Endodermal cell (in vitro differentiated cells): ENCODE measurements at places on chromosomes 12 and 14. TPM values are rescaled to one million over a fixed set of nuclear protein-coding genes. Genes with fewer than 3 reads are reported as not detected.

The SUPT16H gene
- 147 and 149 TPM in 2 replicates for total RNA-seq

DNA sequence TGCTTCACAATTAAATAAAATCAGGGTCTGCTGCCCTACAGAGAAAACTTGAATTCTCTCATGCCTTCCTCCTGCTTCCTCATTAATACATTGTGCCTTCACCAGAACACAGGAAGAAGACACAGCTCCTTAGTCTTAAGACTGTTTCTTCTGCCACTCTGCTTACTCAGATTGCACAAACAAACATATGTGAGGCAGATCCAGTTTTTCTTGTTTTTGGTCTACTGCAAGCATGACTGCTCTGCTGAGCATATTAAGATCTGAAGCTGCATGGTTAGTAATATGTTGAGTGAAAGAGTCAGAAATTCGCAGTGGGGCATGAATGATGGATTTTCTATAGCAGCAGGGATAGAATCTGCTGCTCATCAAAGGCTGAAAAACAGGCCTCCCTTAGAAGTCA is 321.1 kb upstream of the STXBP6 start:
- no peaks in the 10 kb centered on the region for H3K4me1 ChIP-seq
- no peaks in the 10 kb centered on the region for H3K27me3 ChIP-seq
- H3K27ac ChIP-seq: no peak overlapping the region
- H3K4me3 ChIP-seq: no peak overlapping the region
- H3K36me3 ChIP-seq: no peaks in the 10 kb centered on the region
- DNase-seq: no peak

The MED6 gene
- 49.1 to 52.5 TPM (median 51.6 TPM) in 3 replicates for total RNA-seq

GRCh38 chr14:63076488-63076887 is 31.2 kb upstream of the KCNH5 start:
- DNase-seq: no peak
- H3K36me3 ChIP-seq: no peaks in the 10 kb centered on the region
- H3K4me3 ChIP-seq: no peak overlapping the region
- no peaks in the 10 kb centered on the region for H3K4me1 ChIP-seq

DNA sequence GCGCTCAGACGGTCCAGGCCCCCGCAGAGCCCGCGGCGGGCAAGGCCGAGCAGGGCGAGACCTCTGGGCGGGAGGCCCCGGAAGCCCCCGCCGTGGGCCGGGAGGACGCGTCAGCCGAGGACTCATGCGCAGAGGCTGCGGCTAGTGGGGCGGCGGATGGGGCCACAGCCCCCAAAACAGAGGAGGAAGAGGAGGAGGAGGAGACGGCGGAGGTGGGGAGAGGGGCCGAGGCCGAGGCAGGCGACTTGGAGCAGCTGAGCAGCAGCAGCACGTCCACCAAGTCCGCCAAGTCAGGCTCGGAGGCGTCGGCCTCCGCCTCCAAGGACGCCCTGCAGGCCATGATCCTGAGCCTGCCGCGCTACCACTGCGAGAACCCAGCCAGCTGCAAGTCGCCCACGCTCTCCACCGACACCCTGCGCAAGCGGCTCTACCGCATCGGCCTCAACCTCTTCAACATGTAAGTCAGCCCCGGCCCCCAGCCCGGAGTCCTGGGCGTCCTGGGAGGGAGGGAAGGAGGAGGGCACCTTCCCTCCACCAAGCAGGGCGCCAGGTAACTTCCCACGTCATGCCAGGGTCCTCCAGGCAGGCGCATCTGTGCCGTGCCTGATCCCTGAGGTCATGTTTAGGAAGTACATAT is 72.4 kb downstream of the IQSEC3 start:
- H3K27me3 ChIP-seq: peaks cover 11% of the 10 kb centered on the region
- DNase-seq: peak; percentile 87
- no peak overlapping the region for H3K4me3 ChIP-seq
- H3K4me1 ChIP-seq: no peaks in the 10 kb centered on the region
- H3K36me3 ChIP-seq: no peaks in the 10 kb centered on the region
- H3K27ac ChIP-seq: no peak overlapping the region

The SRGAP1 gene
- 8.5 and 10.6 TPM in 2 replicates for total RNA-seq

The AQP5 gene
- 0.62 and 0.90 TPM in 2 replicates for total RNA-seq

- no peaks in the 10 kb centered on the region for H3K36me3 ChIP-seq
- no peaks in the 10 kb centered on the region for H3K4me1 ChIP-seq
- DNase-seq: peak; percentile 94
- H3K4me3 ChIP-seq: peak overlapping the region; percentile 80
- no peak overlapping the region for H3K27ac ChIP-seq
- peaks cover 98% of the 10 kb centered on the region for H3K27me3 ChIP-seq
Measured at GRCh38 chr12:53738406-53739213, 11.4 kb upstream of the CALCOCO1 start.

The KRT72 gene
- not detected in 3 replicates for total RNA-seq

DNA sequence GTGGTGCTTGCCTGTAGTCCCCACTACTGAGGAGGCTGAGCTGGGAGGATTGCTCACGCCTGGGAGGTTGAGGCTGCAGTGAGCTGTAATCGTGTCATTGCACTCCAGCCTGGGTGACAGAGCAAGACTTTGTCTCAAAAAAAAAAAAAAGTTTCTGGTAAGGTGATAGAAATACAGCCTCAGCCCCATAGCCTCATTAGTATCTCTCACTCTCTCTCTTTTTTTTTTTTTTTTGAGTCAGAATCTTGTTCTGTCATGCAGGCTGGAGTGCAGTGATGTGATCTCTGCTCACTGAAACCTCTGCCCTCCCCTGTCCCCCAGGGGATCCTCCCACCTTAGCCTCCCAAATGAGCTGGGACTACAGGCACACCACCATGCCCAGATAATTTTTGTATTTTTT is 19.2 kb downstream of the MTHFD1 start:
- H3K27me3 ChIP-seq: no peaks in the 10 kb centered on the region
- H3K4me1 ChIP-seq: no peaks in the 10 kb centered on the region
- H3K36me3 ChIP-seq: peaks cover 45% of the 10 kb centered on the region
- H3K4me3 ChIP-seq: no peak overlapping the region

DNA sequence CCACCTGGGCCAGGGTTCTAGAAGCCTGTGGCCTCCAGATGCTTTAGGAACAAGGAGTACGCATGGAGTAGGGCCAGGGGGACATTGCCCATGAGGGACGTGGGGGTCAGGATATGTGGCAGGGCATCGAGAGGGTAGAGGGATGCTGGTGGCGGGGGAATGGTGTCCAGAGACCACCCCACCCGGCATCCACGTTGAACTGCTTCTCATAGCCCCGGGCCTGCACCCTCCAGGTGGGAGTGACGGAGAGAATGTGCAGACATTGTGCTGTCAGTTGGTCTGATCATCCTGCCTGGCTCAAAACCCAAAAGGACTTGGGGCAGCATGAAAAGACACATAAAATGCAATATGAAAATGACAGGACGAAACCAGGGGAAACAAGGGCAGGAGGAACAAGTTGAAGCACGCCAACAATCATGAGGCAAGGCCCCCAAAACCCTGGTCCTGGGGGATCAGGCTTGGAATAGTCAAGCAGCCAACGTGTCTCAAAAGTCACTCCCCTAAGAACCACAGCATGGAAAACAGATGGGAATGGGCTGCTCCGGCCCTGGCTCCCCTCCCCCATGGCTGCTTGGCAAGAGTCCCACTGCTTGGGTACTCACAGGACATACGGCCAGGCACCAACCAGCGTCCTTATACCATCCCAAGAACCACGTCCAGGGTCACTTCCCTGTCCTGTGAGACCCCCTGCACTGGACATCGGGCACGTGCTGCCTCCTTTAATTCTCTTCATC is 117.9 kb downstream of the DICER1 start:
- no peak overlapping the region for H3K27ac ChIP-seq
- no peaks in the 10 kb centered on the region for H3K27me3 ChIP-seq
- H3K4me1 ChIP-seq: peaks cover 2% of the 10 kb centered on the region
- no peaks in the 10 kb centered on the region for H3K36me3 ChIP-seq
- DNase-seq: peak; percentile 22
- no peak overlapping the region for H3K4me3 ChIP-seq

The LHX5 gene
- 0.18 to 0.73 TPM (median 0.29 TPM) in 3 replicates for total RNA-seq

The AICDA gene
- 0.41 TPM in 1 of 2 replicates, not detected in the other for total RNA-seq

DNA sequence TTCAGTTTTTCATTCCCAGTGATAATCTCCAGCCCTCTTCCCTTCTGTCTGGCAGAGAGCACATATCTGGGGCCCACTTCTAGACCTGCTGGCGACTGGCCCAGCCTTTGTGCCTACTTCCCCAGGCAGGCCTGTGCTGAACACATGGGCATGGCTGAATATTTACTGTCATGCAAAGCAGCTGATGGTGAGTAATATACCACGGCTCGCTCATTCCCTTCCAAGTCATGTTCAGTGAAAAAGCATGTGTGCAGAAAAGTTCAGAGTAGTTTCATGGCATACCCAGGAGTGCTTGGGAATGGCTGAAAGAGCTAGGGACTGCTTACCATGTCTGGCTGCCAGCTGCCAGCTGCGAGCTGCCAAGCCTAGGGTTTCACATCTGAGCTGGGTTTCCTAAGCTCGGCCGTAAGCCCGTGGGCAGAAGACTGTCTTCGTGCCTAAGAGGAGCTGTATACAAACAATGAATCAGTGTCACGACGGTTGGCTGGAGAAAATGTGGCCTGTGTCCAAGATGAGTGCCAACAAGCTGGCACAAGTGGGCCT is 179.9 kb upstream of the PELI2 start:
- no peak overlapping the region for H3K4me3 ChIP-seq
- H3K27me3 ChIP-seq: no peaks in the 10 kb centered on the region
- no peaks in the 10 kb centered on the region for H3K4me1 ChIP-seq
- H3K27ac ChIP-seq: no peak overlapping the region
- no peak for DNase-seq

The CALCOCO1 gene
- total RNA-seq: 45.7 and 47.0 TPM in 2 replicates

DNA sequence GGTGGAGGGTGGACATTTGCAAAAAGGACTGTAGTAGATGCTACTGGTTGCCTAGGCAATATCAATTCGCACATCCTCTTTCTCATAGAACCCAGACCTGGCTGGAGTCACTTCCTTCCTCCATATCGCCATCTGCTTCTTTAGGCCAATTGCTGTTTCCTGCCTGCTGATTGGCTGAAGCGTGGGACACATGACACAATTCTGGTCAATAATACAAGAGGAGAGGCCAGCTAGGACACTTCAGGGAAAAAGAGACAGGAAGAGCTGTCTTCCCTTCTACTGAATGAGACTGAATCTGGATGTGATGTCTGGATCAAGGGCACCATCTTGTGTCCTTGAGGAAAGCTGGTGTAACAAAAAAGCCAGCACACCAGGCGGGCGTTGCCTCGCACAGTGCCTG is 53.8 kb downstream of the TRPV4 start:
- DNase-seq: no peak
- no peak overlapping the region for H3K4me3 ChIP-seq
- H3K27ac ChIP-seq: no peak overlapping the region
- no peaks in the 10 kb centered on the region for H3K4me1 ChIP-seq

The TTC6 gene
- total RNA-seq: 8.1 to 9.4 TPM (median 8.6 TPM) in 3 replicates

DNA sequence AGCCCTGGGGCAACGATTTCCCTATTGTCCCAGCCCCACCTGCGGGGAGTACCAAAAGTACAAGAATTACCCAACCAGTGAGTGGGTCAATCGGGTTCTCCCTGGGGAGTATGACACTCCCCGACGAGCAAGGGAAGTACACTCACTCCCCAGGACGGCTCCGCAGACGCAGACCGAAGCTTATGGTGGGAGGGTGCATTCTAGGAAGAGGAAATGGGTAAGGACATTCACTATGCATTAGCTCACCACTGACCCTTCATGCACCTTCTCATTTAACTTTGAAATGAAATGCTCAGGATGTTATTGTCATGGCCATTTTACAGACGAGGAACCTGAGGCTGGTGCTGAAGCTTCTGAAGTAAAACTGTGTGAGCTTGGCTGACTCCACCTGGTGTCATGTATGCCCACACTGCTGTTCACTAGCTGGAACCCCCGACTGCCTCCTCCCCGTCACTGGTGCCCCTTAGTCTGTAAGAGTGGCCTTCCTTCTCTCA is 45.8 kb upstream of the TMED10 start:
- no peaks in the 10 kb centered on the region for H3K36me3 ChIP-seq
- H3K27me3 ChIP-seq: no peaks in the 10 kb centered on the region

The LPAR5 gene
- 0.21 to 0.24 TPM in 2 of 3 replicates, not detected in the other for total RNA-seq

The NPAS3 gene
- 1.2 to 1.6 TPM (median 1.4 TPM) in 3 replicates for total RNA-seq

GRCh38 chr12:57735952-57736740 is 2.4 kb downstream of the AGAP2 start:
- H3K27me3 ChIP-seq: peaks cover 100% of the 10 kb centered on the region
- H3K36me3 ChIP-seq: no peaks in the 10 kb centered on the region
- no peak overlapping the region for H3K27ac ChIP-seq
- H3K4me3 ChIP-seq: peak overlapping the region; percentile 58
- peak; percentile 92 for DNase-seq

- DNase-seq: no peak
- no peak overlapping the region for H3K4me3 ChIP-seq
- H3K27me3 ChIP-seq: no peaks in the 10 kb centered on the region
- no peak overlapping the region for H3K27ac ChIP-seq
- H3K4me1 ChIP-seq: no peaks in the 10 kb centered on the region
Measured at GRCh38 chr12:46438256-46438655, 65.7 kb upstream of the SLC38A2 start.

The GOLGA3 gene
- 38.1 and 38.2 TPM in 2 replicates for total RNA-seq

- DNase-seq: no peak
- H3K4me1 ChIP-seq: no peaks in the 10 kb centered on the region
- no peak overlapping the region for H3K27ac ChIP-seq
- no peaks in the 10 kb centered on the region for H3K27me3 ChIP-seq
- H3K36me3 ChIP-seq: no peaks in the 10 kb centered on the region
- no peak overlapping the region for H3K4me3 ChIP-seq
Measured at GRCh38 chr12:26264215-26264838, 69.0 kb downstream of the SSPN start.

DNA sequence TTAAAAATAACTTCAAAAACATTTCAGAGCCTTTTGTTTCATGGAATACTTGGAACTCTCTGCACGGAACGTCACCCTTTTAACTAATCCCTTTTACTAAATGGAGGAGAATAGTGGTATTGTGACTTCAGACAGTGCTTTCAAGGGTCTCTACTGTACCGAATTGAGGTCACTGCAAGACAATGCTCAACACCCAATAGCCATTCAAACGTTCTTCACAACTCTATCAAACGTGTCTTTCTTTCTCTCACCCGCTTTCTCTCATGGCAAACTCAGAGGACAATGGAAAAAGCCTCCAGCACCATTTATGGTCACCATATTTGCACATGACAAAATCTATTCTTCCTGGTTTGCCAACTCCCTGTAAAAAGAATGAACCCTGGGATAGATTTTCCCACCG is 132.1 kb upstream of the SOX5 start:
- no peaks in the 10 kb centered on the region for H3K36me3 ChIP-seq
- peak overlapping the region; percentile 96 for H3K27ac ChIP-seq
- DNase-seq: no peak
- H3K27me3 ChIP-seq: no peaks in the 10 kb centered on the region
- peaks cover 3% of the 10 kb centered on the region for H3K4me1 ChIP-seq
- H3K4me3 ChIP-seq: no peak overlapping the region

GRCh38 chr12:123358035-123358434 is 6.6 kb downstream of the SBNO1 start:
- peaks cover 34% of the 10 kb centered on the region for H3K36me3 ChIP-seq
- no peaks in the 10 kb centered on the region for H3K4me1 ChIP-seq
- no peak overlapping the region for H3K4me3 ChIP-seq
- H3K27me3 ChIP-seq: no peaks in the 10 kb centered on the region
- no peak overlapping the region for H3K27ac ChIP-seq

GRCh38 chr12:120085920-120086645 is 30.5 kb downstream of the RAB35 start:
- peak overlapping the region; percentile 26 for H3K27ac ChIP-seq
- no peaks in the 10 kb centered on the region for H3K27me3 ChIP-seq
- H3K4me1 ChIP-seq: peaks cover 2% of the 10 kb centered on the region
- peak overlapping the region; percentile 21 for H3K4me3 ChIP-seq
- no peaks in the 10 kb centered on the region for H3K36me3 ChIP-seq
- peak; percentile 70 for DNase-seq

GRCh38 chr14:39267608-39268005 is 33.9 kb downstream of the MIA2 start:
- DNase-seq: no peak
- H3K4me1 ChIP-seq: peaks cover 2% of the 10 kb centered on the region
- no peaks in the 10 kb centered on the region for H3K27me3 ChIP-seq
- H3K27ac ChIP-seq: peak overlapping the region; percentile 98
- peak overlapping the region; percentile 90 for H3K4me3 ChIP-seq

- H3K36me3 ChIP-seq: peaks cover 96% of the 10 kb centered on the region
- no peaks in the 10 kb centered on the region for H3K4me1 ChIP-seq
- H3K27ac ChIP-seq: no peak overlapping the region
- DNase-seq: no peak
Measured at GRCh38 chr14:21220874-21221477, 48.3 kb downstream of the HNRNPC start.

The NID2 gene
- total RNA-seq: 1.7 and 1.8 TPM in 2 replicates
